ENCODE measurements at places on chromosomes 5 and 9.

DNA sequence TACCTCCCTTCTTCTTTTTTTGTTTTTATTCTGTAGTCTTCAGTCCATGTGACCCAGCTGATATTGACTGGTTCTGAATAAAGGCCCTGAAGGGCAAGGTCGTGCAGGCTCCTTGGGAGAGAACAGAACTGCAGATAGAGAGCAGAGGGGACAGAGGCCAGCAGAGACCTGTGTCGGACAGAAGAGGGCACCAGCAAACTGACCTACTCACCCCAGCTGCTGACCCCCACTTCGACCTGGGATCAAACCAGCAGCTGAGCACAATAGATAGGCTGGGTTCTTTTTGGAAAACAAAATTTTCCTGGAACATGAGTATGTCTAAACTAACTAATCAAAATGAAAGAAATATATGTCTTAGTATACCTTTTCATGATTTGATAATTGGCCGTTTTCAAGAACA lies 695.1 kb downstream of the NR2F1-AS1 start:
- DNase-seq = no peak

- DNase-seq = no peak
These were observed 19.7 kb upstream of the MOB3B start for GRCh38 chr9:27549196-27549755.

DNA sequence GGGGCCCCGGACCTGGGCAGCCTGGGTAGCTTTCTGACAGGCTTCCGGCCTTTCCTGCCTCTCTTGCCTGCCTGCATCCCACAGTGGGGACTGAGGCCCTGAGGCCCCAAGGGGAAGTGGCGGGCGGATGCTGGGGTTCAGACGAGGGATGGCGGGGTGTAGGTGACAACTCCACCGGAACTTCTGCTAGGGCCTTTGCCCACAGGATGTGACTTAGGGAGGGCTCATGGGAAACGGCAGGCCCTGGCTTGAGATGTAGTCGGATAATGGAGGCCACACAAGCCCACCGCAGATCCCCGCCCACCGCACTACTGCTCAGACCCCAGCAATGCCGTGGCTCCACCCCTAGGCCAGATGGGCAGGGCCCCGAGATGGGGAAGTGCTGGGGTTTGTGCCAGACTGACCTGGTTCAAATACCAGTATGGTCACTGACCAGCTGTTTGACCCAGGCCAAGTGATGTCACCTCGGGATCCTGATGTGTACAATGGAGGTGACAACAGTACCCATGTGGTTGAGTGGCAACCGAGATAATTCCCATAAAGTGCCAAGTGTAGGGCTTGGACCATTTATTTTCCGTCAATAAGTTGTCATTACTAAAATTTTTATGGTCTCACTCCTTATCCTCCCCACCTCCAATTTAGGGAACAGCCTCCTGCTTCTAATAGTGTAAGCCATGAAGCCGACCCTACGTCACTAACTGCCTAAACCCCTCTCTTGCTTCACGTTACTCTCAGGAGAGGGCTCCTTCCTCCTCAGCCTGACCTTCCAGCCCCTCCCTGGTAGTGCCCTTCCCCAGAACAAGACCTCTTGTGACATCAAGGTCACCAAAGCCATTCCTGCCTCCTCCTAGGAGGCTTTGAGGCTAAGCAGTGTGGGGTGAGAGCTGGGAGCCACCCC lies 2.5 kb upstream of the CDK9 start:
- DNase-seq = peak; percentile 91

DNA sequence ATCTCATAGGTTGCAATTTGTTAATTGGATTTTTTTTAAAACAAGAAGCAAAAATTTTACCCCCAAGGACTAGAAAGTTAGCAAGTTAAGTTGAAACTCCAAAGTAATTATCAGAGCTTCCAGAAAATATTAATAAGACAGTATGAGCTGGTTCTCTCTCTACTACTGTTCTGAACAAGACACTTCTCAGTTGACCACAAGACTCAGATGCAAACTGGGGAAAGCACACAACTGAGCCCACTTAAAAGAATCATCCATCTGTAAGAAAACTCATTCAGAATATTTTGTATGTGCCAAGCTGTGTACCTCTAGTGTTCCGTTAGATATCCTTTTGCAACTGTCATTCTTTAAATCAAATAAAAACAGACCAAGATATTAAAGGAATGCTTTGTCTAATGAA lies 60.0 kb downstream of the MAP1B start:
- no peak for DNase-seq

DNA sequence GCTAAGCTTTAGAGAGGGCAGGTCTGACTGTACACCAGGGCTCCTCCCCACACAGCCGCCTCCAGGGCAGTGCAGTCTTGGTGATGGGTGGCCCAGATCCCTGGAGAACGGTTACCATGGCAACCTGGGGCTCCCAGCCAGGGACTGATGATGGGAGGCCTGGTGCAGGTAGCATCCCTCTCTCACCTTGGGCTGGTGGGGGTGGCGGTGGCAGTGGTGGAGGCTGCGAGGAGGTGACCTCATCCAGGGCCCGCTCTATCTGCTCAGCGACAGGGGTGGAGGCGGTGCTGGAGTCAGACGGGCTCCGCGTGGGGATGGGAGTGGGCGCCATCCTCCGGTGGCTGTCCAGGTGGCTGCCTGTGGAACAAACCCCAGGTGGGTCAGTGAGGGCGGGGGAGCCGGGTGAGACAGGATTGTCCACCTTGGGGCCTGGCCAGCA lies 12.3 kb downstream of the PRR7 start:
- DNase-seq = no peak

DNA sequence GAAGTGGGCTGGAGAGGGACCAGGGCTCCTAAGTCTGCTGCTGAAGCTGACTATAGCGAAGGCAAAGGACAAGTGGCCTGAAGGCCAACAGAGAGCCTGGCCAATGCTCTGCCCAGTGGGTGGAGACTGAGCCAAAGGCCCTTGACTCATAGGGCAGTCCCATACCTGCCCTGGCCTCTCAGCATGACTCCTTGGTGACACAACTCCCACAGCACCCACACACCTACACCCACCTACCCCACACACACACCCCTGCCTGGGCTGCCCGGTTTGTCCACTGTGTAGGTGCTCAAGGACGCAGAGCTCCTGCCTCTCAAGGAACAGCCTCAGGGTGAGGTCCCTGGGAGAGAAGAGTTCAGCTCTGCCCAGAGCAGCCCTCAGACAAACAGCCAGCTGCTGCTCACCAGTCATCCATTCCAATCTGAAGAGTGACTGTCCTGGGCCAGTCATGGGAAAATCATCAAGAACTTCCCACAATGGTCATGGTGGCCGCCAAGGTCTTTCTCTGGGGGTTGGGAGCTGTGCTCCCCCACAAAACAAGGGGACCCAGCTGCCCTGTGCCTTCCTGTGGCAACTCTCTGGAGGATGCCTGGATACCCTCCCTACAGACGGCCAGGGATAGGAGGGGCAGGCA lies 5.0 kb downstream of the TNIP1 start:
- no peak for DNase-seq

DNA sequence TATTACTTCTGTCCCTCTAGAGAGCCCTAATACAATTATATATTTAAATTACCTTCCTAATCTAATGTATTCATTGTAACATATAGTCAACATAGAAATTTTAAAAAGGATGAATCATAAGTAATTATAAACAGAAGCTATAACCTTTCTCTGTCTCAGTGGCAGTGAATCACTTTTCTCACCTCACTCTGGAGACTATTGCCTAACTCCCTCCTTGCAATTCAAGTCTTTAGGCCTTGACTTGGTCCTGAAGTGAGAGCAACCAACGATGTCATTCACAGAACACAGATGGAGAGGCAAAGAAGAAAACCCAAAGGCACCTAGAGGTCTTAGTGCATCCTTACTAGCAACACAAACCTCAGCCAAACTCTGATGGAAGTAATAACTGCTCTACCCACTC lies 133.3 kb upstream of the DPYSL3 start:
- DNase-seq = no peak

- no peak for DNase-seq
These were observed 79.5 kb downstream of the CDC14B start for GRCh38 chr9:96540106-96540505.

- DNase-seq = peak; percentile 10
These were observed 36.6 kb upstream of the RAPGEF1 start for GRCh38 chr9:131776473-131776872.

- DNase-seq = no peak
These were observed 786 bp downstream of the PCDHB3 start for GRCh38 chr5:141101059-141101458.

GRCh38 chr5:112064271-112064701 lies 307.3 kb upstream of the NREP start:
- DNase-seq = no peak

- DNase-seq = no peak
These were observed 22.3 kb downstream of the AQP3 start for GRCh38 chr9:33425128-33425533.

DNA sequence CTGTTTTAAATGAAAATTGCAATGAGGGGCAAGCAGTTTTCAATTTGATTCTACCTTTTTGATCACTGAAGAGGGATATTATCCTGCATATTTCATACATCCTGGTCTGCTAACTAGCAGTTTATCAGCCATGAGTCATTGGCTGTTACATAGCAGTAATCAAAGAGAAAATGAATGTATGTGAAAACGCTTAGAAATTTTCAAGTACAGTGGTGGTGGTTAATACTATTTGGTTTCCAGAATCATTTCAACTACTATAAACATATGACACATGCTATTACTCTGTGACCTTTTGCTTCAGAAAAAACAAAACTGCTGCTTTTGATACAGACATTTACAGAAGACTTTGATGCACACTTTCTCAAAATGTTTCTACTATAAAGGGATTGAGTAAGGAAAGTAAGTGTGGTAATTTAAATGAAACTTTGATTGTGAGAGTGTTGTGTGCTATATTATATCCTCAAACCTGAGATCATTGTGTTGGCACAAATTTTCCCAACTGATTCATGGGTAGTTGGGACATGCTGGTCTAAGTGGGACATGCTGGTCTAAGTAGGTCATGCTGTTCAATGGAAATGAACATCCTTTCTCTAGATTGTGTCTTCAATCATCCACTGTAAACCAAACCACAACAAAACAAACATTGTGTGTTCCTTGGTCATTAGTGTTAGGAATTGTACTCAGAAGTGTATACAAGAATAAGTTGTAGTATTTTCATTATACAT lies 5.1 kb downstream of the RNF14 start:
- no peak for DNase-seq

Measured in activated CD4-positive, alpha-beta T cell treated with anti-CD3 and anti-CD28 coated beads, Interleukin-2, amount 50 U/mL, for 16 hours (primary cell).